CD4-positive, CD25-positive, alpha-beta regulatory T cell (primary cell): ENCODE measurements at places on chromosomes 12 and 14. TPM values are rescaled to one million over a fixed set of nuclear protein-coding genes. Genes with fewer than 3 reads are reported as not detected.

DNA sequence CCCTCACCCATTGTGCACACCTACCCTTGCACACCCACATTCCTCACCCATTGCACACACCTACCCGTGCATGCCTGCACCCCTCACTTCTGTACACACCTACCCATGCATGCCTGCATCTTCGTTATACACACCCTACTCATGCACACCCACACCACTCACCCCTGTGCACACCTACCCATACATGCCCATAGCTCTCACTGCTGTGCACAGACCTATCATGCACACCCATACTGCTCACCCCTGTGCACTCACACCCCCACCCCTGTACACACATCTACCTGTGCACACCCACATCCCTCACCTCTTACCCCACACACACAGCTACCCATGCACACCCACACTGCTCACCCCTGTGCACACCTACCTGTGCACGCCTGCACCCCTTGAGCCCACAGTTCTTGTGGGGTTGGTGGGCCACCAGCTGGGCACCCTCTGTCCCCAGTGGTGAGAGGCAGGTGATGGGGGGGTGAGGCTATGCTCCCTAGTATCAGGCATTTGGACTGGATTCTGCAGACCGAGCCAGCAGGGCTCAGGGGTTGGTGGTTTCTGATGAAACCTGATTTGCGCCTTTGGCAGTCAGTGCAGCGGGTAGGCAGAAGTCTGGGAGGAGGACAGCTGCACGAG, 15.6 kb downstream of the CEP170B start:
- H3K4me3 ChIP-seq = no peak overlapping the region
- H3K4me1 ChIP-seq = no peaks in the 10 kb centered on the region
- H3K27me3 ChIP-seq = no peaks in the 10 kb centered on the region
- no peaks in the 10 kb centered on the region for H3K36me3 ChIP-seq
- no peak for DNase-seq

Gene OTUB2
- polyA plus RNA-seq = not detected

- no peaks in the 10 kb centered on the region for H3K27me3 ChIP-seq
- H3K4me3 ChIP-seq = no peak overlapping the region
- H3K4me1 ChIP-seq = no peaks in the 10 kb centered on the region
- DNase-seq = no peak
These were observed 107.0 kb downstream of the MGST1 start for GRCh38 chr12:16454481-16454880.

DNA sequence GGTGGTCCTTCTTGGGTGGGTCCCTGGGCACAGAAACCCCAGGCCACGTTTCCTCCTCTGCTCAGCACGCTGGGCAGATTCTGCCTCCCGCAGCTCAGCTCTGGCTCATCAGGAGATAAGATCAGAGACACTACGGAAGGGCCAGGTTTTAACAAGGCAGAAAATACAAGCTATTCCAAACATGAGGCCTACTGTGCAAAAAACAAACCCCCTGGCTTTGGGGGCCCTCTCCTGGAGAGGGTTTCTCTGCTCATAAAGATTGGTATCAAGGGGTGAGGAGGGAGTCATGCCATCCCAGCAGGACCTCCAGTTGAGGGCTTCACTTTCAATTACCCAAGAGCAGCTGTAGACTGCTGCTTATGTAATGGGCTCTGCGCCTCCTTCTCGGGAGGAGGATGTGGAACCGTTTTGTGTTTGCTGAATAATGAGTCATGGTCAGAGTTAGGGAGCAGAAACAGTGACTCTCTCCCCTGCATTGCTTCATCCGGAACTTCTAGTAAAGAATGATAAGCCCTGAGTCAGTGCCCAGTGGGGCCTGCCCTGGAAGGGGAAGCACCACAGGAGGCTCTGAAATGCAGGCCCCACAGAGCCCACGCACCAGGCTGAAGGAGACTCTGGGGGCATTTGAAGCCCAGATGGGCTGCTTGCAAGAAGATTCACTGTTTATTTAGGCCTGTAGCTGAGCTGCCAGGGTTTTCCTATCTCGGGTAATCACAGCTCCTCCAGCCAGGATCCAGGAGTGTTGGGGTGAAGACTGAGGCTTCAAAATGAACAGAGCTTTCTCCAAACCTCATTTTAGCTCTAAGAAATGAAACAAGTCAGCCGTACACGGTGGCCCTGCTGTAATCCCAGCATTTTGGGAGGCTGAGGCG, 79.3 kb downstream of the SSPN start:
- no peaks in the 10 kb centered on the region for H3K27me3 ChIP-seq
- H3K27ac ChIP-seq = no peak overlapping the region
- DNase-seq = no peak

- H3K4me3 ChIP-seq = no peak overlapping the region
- H3K4me1 ChIP-seq = no peaks in the 10 kb centered on the region
- H3K27ac ChIP-seq = no peak overlapping the region
- H3K36me3 ChIP-seq = peaks cover 75% of the 10 kb centered on the region
These were observed 9.9 kb downstream of the ZNF410 start for GRCh38 chr14:73896521-73896920.

GRCh38 chr14:22593189-22593588, 4.2 kb upstream of the DAD1 start:
- peaks cover 14% of the 10 kb centered on the region for H3K27me3 ChIP-seq
- no peaks in the 10 kb centered on the region for H3K36me3 ChIP-seq

- no peaks in the 10 kb centered on the region for H3K27me3 ChIP-seq
- peak overlapping the region; percentile 9 for H3K27ac ChIP-seq
- H3K4me1 ChIP-seq = peaks cover 45% of the 10 kb centered on the region
- peak overlapping the region; percentile 47 for H3K4me3 ChIP-seq
- no peak for DNase-seq
- no peaks in the 10 kb centered on the region for H3K36me3 ChIP-seq
These were observed 1.0 kb downstream of the MAP3K12 start for GRCh38 chr12:53498235-53498630.

DNA sequence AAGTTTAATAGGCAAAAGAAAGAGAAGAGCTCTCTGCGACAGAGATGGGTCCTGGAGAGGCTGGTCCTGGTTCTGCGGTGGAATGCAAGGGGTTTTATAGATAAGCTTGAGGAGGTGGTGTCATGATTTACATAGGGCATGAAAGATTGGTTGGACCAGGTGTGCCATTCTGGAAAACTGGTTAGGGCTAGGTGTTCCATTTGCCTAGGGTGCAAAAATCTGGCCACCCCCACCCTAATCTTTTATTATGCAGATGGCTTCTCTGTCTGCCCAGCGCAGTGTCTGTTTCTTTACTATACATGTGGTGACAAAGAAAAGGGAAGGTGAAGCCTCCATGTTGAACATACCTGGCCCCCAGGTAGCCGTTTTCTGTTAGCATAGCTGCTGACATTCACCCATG, 65.4 kb downstream of the ERC1 start:
- H3K36me3 ChIP-seq = no peaks in the 10 kb centered on the region
- H3K27me3 ChIP-seq = no peaks in the 10 kb centered on the region
- no peak for DNase-seq
- no peak overlapping the region for H3K4me3 ChIP-seq

Gene KDM5A
- 51.7 TPM for polyA plus RNA-seq

Gene FAM90A1
- 0.11 TPM for polyA plus RNA-seq

DNA sequence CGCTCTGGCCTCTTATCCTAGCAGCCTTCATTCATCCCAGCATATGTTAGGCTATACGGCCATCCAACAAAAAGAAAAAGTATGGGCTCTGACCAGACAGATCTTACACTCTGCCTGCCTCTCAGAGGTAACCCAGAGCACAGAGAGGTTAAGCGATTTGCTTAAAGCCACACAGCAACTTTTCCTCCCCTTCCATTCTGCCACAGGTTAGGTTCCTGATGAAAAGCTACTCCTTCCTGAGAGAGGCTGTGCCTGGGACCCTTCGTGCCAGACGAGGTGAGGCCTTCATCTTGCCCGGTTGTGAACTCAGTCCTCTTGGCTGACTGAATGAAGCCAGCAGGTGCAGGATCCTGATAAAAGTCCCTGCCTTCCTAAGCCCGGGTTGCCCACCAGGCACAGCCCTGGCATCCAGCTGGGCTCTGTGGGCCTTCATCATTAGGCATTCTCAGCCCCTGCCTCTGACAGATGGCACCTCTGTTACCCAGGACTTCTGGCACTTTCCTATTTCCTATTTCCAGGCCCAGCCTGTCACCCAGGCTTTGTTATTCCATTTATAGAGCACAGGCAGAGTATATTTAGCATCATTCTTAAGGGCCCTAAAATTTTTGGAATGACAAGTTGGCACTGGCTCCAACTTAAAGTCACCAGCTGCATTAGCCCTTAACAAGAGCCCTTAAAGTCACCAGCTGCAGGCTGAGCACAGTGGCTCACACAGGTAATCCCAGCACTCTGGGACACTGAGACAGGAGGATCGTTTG, 12.8 kb downstream of the SOAT2 start:
- no peaks in the 10 kb centered on the region for H3K4me1 ChIP-seq
- H3K36me3 ChIP-seq = no peaks in the 10 kb centered on the region
- no peak overlapping the region for H3K4me3 ChIP-seq
- no peak overlapping the region for H3K27ac ChIP-seq
- no peaks in the 10 kb centered on the region for H3K27me3 ChIP-seq
- no peak for DNase-seq

DNA sequence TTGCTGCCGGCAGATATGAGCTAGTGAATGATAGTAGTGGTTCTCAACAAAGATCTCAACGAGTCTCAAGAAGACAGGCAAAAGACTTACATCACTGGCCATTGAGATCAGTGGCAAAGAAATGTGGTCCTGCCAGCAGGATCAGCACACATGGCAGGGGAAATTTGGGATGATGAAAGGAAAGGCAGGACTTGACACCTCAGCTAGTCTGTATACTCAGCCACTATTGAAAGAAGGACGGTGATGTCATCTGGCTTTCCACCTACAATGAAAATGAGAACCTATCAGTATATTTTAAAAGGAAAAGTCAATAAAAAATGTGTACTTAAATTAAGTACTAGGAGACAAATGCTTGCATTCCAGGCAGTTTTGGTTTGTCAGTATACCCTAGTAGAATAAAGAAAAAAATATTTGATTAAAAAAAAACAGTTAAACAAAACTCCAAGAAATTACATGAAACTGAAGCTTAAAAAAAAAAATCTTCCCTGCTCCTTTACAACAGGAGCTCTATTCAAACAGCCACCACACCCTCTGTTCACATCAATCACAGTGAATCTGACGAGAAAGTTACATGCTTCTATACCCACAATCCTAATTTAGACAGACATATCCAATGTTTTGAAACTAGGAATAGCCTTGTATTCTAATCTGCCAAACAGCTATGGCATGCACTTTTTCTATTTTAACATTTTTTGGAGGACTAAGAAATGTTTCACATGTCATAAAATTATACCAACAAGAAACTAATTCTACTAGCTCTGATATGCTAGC, 34.9 kb downstream of the RAD9B start:
- no peaks in the 10 kb centered on the region for H3K27me3 ChIP-seq
- H3K4me3 ChIP-seq = no peak overlapping the region
- peaks cover 53% of the 10 kb centered on the region for H3K36me3 ChIP-seq

Gene TMEM30B
- 2.1 TPM for polyA plus RNA-seq
